ENCODE measurements at places on chromosomes 16 and 17.

GRCh38 chr17:75289832-75290337 lies 652 bp upstream of the SLC25A19 start:
- peak; percentile 80 for DNase-seq

DNA sequence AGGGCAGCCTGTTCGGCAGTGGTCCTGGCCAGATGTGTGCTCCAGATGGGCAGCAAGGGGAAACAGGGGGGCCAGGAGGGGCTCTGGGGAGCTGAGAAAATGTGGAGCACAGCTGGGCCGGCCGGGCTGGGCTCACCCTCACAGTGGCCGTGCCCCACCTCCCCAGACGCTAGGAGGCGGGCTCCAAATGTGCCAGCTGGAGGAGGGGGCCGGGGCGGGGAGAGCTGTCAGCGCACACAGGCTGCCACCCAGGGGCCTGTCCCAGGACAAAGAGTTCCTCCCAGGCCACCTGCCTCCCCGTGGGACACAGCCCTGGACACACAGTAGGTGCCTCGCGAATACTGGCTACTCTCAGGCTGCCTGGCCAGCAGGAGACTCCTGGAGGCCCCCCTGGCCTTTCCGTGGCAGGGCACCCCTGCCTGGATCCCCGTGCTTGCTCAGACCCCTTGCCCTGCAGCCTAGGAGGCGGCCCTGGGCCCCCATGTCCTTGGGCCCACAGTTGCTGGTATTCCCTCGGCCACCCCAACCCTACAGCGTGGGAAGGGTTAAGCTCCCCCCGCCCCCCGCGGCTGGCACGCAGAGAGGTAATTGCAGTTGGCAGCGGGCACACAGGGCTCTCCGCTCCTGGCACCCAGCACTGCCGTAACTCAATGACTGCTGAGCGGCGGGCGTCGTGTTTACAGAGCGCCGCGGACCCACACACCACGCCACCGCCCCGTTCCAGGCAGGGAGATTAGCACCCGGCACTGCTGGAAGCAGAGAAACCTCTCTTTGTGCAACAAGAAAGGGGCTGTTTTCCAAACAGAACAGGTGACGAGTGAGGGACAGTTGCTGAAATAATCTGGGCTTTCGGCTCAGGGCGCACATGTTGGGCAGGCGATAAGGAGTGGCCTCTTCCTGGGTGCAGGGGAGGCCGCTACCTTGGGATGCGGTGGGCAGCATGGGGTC lies 32.2 kb downstream of the BAHCC1 start:
- DNase-seq, result no peak

DNA sequence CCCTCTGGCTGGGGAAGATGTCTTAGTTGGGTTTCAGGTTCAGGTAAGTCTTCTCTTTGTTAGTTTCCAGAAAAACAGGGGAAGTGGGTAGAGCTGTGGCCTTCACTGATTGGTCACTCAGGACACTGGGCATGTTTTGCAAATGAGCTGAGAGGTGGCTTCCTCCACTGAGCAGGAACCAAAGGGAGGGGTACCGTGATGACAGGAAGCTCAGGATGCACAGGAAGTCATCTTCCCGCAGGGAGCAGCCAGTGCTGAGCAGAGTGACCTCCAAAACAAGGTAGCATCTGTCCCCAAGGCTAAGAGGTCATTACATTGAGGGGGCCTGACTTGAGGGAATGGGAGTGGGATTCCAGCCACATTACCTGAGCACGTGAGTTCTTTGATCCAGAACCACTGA lies 5.6 kb downstream of the NT5C start:
- DNase-seq, result no peak

DNA sequence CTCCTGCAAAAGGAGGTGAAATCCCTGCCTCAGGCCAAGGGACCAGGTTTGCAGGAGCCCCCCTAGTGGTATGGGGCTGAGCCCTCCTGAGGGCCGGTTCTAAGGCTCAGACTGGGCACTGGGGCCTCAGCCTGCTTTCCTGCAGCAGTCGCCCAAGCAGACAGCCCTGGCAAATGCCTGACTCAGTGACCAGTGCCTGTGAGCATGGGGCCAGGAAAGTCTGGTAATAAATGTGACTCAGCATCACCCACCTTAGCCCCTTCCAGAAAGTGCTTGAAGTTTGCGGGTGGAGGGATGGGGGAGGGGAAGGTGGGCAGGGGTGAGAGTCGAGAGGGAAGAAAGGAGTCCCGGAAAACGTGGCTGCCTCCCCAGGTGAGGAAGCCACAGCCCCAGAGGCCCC lies 2.1 kb downstream of the MC1R start:
- DNase-seq, result no peak

DNA sequence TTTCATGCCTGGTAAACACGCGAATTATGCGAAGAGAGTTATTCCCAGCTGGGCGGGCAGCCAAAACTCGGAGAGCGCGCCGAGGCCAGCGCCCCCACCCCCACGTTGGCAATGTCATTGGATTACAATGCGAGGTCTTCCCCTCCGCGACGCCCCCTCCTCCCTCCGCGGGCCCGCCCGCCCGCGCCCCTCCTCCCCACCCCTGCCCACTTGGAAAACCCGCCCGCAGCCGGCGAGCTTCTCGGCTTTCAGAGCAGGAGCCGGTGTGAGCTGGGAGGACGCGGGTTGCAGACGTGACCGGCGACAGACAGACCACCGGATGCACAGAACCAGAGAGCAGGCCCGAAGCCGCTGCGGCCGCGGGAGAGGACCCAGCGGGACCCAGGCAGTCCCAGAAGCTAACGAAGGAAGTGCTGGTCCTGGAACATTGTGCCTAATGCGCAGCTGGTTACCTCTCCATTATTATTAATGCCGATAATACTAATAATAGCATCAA lies 4.0 kb downstream of the NOG start:
- DNase-seq, result no peak

GRCh38 chr17:65657251-65657828 lies 95.9 kb upstream of the AXIN2 start:
- DNase-seq, result no peak

- DNase-seq, result no peak
Observed at GRCh38 chr17:83194761-83195329, 115.4 kb downstream of the METRNL start.

GRCh38 chr16:70735141-70735979 lies 49.5 kb upstream of the MTSS2 start:
- no peak for DNase-seq

DNA sequence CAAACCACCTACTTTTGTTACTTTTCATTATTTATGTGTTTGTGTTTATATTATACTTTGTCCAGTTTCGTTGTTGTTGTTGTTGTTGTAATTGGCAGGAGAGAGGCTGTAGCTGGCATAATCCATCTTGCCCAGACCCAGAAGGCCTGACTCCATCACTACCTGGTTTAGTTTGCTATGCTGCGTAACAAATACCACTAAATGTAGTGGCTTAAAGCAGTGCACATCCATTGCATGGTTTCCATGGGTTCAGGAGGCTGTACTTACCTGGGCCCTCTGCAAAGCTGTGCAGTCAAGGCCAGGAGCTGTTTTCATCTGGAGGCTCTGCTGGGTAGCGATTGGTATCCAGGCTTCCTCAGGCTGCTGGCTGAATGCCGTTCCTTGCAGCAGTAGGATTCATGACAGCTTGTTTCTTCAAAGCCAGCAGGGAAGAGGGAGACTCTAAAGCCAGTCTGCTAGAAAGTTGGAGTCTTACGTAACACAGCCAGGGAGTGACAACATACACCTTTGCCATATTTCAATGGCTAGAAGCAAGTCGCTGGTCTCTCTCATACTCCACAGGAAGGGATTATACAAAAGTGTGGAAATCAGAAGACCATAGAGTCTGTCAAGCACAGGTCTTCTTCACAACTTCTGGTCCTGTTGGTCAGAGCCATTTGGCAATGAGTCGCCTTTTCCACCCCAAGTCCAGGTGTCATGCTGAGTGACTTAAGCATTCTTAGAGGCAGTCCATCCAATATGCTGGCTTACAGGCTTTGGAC lies 41.1 kb downstream of the TNRC6C start:
- no peak for DNase-seq

- peak; percentile 30 for DNase-seq
Observed at GRCh38 chr17:36720131-36720530, 118.7 kb downstream of the MRM1 start.

- no peak for DNase-seq
Observed at GRCh38 chr17:37092071-37092470, 143.3 kb downstream of the AATF start.

DNA sequence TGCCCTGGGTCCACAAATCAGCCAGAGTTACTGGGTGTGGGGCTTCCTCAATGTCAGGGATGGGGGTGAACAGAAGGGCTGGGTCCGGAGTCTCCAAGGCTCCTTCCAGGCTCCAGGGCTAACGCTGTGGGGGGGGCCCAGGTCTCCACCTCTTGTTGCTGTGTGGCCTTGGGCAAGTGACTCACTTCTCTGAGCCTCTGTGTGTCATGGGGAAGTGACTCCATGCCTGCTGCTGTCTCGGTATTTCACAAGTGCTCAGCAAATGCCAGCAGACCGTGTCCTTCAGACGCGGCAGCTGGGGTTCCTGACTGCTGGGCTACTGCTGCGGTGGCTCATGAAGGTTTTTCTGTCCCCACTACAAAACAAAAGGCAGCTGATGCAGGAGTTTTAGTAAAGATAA lies 26.6 kb downstream of the JPH3 start:
- DNase-seq, result no peak

DNA sequence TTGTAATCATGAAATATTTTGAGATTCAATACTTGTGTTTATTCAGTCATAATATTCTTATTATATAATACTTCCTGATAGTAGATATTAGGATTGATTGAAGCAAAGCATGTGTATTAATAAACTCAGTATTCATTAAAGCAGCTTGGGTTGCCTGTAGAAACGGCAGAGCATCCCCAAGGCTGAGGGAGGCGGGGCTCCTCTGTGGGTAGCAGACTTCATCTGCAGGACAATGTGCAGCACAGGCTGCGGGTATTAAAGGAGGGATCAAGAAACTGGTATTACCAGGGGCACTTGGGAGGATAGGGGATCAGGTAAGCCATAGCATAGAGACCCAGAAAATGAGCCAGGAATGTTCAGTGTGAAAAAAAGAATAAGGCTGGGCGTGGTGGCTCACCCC lies 213.6 kb downstream of the PRKCA start:
- DNase-seq, result no peak

GRCh38 chr17:54029986-54030385 lies 207.3 kb downstream of the KIF2B start:
- no peak for DNase-seq

DNA sequence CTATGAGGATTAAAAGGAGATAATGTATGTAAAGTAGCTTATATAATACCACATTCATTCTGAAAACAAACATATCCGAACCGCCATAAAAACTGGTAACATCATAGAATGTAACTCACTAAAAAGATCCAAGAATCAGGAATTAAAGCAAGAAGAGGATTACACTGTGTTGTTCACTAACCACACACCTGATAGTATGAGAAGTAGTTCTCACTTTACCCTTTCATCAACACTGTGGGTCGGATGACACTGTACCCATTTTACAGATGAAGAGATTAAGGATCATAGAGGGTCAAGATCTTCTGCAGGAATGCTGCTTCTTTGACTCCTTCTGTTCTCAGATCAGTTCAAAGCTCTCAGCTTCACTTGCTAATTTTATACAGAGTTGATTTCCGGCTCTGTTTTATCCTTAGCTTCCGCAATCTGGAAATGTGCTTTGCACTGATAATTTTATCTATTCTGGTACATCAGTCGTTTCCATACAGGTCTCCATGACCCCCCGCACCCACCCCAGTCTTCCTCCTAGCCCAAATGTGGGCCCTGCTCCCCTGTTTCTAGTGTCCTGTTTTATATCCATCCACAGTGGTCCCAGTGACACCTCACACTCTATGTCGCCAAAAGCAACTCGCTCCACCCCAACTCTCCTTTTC lies 288.6 kb upstream of the CCL2 start:
- DNase-seq, result no peak

- DNase-seq, result no peak
Observed at GRCh38 chr17:60901806-60902205, 224.2 kb downstream of the BCAS3 start.

- no peak for DNase-seq
Observed at GRCh38 chr16:88430524-88431446, 22.3 kb upstream of the ZFPM1 start.

- peak; percentile 92 for DNase-seq
Observed at GRCh38 chr17:50507871-50508572, at the start of gene MYCBPAP. Gene MYCBPAP, plus strand, starts transcription at chr17:50508439. Its CDS starts 236 bp downstream, at chr17:50508675.

GRCh38 chr16:80570106-80570478 lies 29.3 kb downstream of the DYNLRB2 start:
- DNase-seq, result no peak

- DNase-seq, result no peak
Observed at GRCh38 chr16:12096157-12096777, 119.7 kb downstream of the SNX29 start.

GRCh38 chr17:77369544-77369971 lies 228.8 kb downstream of the SEC14L1 start:
- peak; percentile 30 for DNase-seq

DNA sequence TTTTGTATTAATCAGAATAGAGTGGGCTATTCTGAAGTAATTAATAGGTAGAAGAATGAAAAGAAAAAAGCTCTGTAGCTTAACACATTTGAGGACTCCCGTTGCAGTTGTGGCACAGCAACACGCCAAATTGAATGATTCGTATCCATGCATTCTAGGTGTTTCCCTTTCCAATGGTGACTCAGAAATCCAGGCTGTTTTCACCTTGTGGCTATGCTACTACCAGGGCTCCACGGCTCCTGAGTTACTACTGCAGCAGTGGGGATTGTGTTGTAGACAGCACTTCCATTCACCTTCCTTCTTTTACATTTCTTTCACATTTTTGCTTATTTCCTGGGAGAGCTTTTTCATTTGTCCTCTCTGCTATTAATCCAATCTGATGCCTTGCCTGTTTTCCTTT lies 1616.4 kb downstream of the CDH8 start:
- no peak for DNase-seq

GRCh38 chr17:4604111-4604644 lies 19.8 kb downstream of the SMTNL2 start:
- no peak for DNase-seq

- DNase-seq, result no peak
Observed at GRCh38 chr16:84595052-84595481, 22.8 kb downstream of the COTL1 start.

DNA sequence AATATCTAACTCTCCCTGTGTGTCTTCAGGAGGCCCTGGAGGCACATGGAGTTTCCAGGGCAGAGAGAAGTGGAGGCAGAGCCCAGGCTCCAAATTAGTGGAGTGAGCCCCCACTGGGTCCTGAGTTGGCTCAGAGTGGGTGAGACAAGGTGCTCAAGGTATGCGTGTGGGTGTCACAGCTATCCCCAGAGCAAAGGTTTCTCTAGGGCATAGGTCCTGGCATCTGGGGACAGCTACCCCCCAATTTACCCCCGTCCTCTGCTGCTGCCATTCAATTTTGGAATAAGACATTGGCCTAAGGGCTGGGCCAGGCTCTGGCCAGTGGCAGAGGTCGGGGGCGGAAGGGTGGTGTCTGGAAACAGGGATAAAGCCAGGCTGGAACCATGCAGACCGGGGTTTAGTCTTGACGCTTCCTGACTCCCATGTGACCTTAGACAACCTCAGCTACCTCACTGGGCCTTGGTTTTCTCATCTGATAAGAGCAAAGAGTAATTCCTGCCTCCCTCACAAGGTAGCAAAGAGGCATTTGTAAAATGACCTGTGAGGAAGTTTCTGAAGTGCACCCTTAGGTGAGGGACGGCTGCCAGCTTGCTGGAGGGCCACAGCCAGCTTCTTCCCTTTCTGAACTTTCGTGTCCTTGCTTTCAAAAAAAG lies 78.2 kb upstream of the TMEM97 start:
- DNase-seq, result no peak

GRCh38 chr17:1434150-1434549 lies 21.9 kb downstream of the CRK start:
- no peak for DNase-seq

GRCh38 chr16:10564591-10564990 lies 15.8 kb downstream of the EMP2 start:
- no peak for DNase-seq

Measured in erythroblast (primary cell).